ENCODE measurements at places on chromosomes 7 and 10.

DNA sequence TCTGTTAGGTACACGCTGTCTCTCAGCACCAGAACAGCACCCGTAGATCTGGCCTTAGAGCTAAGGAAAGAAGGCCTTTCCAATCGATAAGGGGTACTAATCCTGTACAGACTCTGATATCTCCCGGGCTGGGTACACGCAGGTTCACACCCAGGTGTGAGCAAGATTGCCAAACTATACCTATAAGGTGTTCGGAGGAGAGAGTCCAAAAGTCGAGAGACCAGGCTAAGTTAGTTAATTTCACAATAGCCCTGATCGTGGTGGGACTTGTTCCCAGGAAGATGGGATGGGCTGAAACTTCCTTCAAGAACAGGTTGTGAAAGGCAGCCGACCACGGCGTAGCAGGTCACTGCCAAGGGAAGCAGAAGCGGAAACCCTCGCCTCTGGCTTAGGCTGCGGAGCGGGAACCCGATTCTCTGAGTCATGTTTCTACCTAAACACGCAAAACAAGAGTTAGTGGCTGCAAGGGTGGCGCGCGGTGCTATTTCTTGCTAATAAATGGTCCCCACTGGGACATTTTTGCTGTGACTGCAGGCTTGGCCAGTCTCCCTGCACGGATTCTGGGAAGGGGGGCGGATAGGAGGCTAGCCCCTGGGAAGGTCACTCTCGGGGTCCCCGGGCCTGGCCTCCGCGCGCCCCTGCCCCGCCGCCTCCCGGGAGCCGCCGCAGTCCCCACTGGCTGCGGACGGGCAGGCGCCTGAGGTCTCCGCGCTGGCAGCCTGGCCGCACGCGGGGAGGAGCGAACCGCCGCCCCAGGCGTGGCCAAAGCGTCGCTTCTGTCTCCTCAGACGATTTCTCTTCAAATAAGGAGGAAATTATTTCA is 75.4 kb upstream of the PDSS1 start:
- DNase-seq, result no peak

DNA sequence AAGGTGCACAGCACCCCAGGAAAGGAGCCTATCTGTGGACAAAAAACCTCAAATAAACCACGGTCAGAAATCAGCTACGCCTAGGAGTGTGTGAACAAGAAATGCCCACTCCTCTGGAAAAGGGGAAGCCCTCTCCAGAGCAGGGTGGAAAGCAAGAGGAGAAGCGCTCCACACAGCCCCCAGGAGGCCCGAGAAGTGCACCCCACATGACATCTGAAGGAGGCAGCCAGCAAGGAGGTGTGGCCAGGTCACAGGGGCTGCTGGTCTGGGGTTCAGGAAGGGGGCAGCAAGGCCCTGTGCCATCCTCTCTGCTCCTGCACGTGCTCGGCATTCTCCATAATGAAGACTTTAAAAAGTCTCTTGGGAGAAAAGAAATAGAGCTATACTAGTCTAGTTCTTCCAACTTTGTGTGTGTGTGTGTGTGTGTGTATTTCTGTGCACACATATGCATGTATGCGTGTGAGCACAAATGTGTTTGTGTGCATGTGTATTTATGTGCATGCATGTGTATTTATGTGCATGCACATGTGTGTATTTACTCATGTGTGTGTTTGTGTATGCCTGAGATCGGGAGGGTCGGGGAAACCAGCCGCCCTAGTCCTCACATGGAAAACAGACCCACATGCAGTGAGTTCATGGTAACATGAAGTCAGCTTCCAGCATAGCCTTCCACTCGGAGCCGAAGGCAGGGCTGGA is 76.5 kb downstream of the TNS3 start:
- DNase-seq, result no peak

GRCh38 chr7:81190997-81191768 is 272.3 kb upstream of the SEMA3C start:
- DNase-seq, result no peak

GRCh38 chr7:106176414-106177299 is 64.5 kb upstream of the SYPL1 start:
- no peak for DNase-seq

DNA sequence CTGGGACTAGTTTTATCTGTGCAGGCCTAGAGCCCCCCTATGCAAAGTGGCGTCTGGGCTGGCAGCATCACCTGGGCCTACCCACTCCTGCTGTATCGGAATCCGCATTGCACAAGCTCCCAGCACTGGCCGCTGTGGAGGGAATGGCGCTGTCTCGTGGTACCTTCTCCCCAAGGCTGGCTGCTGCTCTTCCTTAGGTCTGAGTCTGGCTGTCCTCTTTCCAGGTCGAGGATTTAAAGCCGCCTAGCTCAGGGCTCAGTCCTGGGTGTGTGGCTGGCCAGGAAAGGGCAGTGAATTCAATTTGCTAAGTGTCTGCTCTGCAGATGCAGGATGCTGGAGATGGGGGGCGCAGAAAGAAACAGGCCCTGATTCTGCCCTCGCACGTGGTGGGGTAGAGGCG is 44.7 kb downstream of the MGMT start:
- DNase-seq, result no peak

DNA sequence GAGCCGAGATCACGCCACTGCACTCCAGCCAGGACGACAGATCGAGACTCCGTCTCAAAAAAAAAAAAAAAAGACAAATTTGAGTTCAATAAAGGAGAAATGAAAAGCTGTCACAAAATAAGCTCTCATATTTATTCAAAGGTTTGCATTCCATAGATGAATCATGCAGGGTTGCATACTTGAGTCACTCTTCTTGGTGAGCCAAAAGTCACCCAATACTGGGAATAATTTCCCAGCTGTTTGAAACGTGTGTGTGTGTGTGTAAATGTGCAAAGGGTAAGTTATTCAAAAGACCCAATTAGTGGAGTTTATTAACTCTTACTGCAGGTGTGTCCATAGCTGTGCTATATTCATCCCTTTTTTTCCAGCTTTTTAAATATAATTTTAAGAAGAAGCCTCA is 297.7 kb downstream of the CCDC3 start:
- no peak for DNase-seq

- no peak for DNase-seq
Observed at GRCh38 chr10:6530211-6530840, 49.8 kb downstream of the PRKCQ start.

DNA sequence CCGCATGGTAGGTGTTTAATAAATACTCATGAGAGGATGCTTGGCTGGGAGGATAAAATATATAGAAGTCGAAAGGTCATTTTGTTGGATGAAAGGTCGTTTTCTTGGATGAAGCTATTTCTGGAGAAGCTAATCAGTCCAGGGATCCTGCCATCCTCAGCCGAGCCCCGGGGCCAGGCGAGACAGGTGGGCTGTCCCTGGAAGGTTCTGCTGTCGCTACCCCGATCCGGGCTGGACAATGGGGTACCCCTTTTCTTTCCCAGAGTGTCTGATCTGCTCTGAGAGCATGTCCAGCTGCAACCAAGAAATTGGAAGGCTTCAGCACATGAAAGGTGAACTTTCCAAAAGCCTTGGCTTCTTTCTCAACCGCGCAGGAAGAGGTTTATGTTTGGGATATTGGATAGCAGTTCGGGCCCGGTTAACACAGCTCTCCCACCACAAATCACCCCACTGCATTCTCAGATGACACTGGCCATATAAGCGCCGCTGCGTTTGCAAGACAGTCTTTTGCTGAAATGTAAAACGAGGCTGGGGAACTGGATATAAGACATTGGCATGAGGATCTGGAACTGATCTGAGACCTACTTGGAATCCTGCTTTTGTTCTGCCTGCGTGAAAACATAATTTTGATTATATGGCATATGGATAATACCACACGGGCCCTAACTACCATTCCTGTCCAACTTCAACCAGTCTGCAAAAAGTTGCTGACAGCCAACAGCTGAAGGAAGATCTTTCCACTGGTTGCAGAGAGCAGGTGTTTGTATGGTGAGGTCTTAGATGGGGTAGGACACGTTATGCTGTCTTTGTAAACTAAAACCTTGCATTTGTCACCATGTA is 31.2 kb upstream of the MSRB2 start:
- DNase-seq, result no peak

GRCh38 chr10:17348501-17349349 is 105.7 kb downstream of the ST8SIA6 start:
- DNase-seq, result no peak

GRCh38 chr10:75371010-75371409 is 30.6 kb downstream of the ZNF503 start:
- DNase-seq, result no peak

GRCh38 chr7:66557214-66558200 is 71.2 kb upstream of the KCTD7 start:
- no peak for DNase-seq

GRCh38 chr7:72159911-72160310 is 252.2 kb downstream of the CALN1 start:
- DNase-seq, result no peak

GRCh38 chr7:99137411-99138180 is 6.3 kb downstream of the SMURF1 start:
- DNase-seq, result no peak

DNA sequence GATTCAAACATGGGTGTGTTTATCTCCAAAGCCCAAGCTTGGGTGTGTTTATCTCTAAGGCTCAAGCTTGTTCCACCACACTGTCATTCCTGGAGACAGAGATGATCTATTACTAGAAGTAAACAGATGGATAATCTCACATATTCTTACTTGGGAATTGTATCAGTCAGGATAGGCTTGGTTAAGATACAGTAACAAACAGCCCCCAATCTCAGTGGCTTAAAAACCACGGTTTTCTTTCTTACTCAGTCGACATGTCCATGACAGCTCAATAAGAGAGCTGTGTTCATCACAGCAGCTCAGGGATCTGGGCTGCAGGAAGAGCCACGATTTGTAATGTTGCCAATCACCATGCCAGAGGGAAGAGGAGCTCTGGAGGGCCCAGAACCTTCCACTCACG is 38.5 kb upstream of the LOXL4 start:
- DNase-seq, result no peak

GRCh38 chr7:101362334-101363195 is at the start of gene COL26A1:
COL26A1 (plus strand) TSS chr7:101362875; CDS start chr7:101363033, 158 bp downstream.
- DNase-seq, result no peak

DNA sequence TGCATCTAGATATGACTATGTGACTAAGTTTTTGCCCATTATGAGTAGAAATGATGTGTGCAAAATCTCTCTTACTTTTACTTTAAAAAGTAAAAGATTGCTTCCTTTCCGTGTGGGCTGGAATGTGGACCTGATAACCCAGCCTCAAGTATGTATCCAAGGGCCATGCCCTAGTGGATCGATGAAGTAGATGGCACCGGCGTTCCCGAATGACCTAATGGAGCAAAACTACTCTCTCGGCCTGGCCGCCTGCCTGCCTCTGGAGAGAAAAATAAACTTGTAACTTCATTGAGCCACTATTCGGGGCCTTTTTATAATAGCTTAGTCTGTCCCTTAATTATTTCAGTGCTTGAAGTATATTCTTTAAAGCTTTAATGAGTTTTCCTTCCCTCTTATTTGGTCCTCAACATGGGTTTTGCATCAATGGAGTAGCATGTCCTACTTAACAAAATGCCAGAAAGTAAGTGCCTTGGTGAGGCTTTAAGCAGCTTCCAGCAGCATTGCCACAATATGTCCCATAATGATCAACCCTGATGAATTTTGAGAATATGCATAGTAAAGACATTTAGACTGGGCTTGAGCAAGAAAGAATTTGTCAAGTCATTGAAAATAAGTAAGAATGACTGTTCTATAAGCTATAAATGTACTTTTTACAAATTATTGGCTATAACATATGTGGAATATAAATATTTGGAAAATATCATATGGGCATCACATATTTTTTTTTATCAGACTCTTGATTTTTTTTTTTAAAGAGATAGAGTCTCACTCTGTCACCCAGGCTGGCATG is 61.4 kb downstream of the PLXDC2 start:
- no peak for DNase-seq

DNA sequence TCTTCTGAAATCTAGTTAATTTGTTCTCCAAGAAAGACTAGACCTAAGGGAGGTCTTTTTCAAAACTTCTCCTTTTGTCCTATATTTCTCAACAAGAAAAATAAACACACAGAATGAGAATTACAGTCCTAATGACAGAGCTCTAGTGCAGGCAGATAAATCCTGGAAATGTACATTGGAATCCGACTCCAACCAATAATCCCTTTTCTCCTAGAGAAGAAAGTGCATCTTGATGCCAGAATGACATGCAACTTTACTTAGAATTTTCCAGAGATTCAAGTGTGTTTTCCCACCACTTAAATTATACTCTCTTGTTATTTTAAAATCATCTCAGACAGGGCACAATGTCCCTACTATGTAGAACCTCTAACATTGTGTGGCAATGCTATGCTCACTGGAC is 68.2 kb downstream of the MET start:
- DNase-seq, result no peak

DNA sequence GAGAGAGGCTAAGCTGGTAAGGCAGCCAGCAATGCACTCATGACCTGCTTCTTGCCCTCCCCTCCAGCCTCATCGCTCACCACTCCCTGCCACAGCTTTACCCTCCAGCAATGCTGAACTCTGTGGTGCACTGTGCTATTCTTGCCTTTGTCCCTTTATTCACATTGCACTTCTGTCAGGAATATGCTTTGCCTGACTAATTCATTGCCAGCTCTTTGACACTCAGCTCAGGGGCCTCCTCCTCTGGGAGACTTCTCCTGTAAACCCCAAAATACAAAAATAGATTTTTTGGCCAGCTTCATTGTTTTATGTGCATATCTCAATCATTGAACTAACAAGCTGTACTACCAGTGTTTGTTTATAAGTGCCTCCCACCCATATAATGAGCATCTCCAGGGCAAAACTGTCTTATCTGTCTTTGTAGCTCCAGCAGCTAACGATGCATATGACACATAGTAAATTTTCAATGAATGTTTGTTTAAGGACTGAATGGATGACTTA is 8.2 kb downstream of the CNNM1 start:
- DNase-seq, result no peak

- DNase-seq, result no peak
Observed at GRCh38 chr10:18437486-18437885, 213.9 kb downstream of the NSUN6 start.

DNA sequence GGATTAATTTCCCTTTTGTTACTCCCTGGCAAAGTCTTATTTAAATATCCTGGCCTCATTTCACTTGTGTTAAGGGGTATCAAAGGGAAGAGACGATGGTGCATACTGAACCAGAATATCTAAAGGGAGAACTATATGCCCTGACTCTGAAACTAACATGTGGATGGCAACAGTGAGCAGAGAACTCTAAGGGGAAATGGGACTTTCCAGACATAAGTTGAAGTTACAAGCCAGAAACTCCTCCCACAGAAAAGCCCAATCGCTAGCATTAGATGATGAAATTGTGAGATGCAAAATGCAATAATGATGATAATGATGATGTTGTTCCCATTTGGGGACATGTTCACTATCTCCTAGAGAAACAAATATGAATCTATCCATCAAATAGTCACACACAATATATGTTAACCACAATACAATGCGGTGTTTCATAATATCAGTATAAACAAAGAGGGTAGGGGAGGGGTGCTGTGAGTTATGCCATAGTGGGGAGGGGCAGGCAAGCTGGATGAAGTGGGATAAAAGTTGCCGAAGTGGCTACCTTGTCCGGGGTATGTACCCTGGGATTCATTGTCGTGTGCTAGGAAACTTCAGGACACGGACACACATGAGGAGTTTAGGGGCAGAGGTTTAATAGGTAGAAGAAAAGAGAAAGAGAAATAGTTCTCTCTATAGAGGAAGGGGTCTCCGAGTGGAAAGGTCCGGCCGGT is 37.1 kb downstream of the TMEM229A start:
- no peak for DNase-seq

Data from NCI-H187 treated with DMSO at 0.1 percent for 48 hours (cell line).